ENCODE measurements at places on chromosomes 7 and 10.

DNA sequence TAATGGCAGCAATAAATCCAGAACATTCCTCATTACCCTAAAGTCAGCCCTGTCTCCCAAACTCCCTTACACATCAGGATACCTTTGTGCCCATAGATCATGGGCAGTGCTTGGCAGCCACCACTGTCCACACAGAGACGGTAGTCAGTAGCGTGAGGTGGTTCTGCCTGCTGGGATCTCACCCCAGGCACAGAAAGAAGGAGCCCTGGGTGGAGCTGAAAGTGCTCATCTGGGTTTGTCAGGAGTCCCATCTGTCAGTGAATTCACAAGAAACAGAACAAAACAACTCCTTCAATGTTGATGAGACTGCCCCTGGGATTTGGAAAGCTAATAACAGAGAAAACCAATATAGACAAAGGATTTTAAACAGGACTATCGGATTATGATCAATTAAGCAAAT, 90.2 kb upstream of the PRSS58 start:
- DNase-seq = no peak

DNA sequence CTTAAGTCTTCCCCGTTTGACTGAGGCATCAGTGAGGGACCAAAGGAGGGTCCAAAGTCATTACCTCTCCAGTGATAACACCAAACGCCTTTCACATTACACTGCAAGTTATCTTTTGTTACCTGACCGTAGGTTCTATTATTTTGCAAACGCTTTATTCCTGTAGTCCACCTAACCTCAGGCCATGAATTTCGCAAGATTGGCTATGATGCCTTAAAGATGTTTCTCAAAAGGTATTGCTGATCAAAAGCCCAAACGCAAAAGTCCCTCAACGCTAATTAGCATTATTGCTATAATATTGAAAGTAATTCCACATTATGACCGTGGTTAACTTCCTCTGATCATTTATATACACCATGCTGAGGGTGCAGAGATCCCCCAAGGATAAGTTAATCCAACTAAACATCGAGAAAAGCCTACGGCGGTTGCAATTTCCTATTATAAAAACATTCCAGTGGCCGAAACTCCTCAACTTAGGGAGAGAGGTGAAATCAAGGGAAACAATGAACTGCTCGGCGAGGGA, 649 bp downstream of the DNA2 start:
- DNase-seq = no peak

GRCh38 chr7:156947120-156947843, 2.2 kb upstream of the NOM1 start:
- DNase-seq = no peak

DNA sequence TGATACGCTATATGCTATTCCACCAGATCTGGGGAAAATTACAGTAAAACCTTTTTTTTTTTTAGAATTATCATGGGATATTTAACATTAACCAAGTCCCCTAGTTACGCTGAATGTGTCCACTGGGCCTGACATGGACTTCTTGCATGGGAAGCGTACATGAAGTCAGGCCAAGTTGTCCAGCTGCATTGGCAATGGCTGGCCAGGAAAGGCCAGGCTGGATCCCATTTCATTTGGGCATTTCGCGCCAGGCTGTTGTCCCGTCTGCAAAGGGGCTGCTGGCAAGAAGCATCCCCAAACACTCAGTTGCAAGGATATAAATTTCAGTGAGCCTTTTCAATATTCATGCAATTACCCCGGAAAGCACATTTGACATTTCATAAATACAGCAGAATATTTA, 933.3 kb downstream of the GRID1 start:
- DNase-seq = no peak

GRCh38 chr7:48347230-48347825, 176.1 kb downstream of the ABCA13 start:
- DNase-seq = no peak

GRCh38 chr7:139479620-139480019, 3.9 kb downstream of the KLRG2 start:
- DNase-seq = no peak

DNA sequence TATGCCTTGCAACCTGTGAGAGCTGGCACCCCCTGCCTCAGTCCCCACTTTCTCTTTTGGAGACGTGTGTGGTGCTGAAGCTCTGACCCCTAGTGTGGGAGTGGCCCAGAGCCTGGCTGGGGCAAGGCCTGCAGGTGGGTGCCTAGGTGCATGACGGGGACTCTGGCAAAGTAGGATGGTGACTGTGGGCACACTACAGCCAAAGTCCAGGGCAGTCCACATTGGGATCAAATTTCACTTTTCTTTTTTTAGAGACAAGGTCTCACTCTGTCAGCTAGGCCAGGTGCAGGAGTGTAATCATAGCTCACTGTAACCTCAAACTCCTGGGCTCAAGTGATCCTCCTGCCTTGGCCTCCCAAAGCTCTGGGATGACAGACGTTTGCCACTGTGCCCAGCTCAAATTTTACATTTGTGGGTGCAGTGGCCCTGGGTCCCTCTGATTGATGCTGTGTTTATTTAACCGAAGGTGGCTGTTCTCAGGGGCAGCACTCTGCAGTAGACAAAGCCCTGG, 52.3 kb downstream of the NEURL1 start:
- DNase-seq = no peak

- peak; percentile 20 for DNase-seq
Observed at GRCh38 chr7:150379441-150380379, 580 bp downstream of the ZNF775 start.

- DNase-seq = no peak
Observed at GRCh38 chr7:25583621-25584020, 355.3 kb upstream of the NPVF start.

DNA sequence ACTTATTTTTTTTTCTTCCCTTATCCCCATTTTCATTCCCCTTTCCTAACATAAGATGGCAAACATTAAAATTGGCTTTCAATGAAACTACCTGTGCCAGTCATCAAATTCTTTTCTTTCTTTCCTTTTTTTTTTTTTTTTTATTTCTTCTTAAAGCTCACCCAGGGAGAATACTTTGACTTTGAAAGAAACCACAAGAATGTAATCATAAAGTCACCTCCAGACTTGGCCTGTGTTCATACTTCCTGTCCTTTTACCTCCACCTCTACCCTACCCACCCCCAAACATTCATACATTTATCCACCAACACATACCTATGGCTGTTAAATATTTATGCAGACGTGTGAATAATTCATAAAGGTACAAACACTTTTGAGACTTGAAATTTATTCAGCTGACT, 254.6 kb downstream of the SLC25A13 start:
- DNase-seq = no peak

DNA sequence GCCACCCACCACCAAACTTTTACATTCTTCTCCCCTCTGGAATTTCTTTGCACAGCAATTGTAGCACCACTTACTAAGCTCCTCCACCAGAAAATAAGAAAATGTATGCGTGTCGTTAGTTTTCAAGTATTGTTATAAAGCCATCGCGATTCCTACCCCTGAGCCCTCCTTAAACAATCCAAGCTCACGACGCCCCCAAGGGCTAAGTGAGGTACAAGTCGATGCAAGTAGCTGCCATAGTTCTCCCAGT, 1.3 kb downstream of the FRAT2 start:
- no peak for DNase-seq

- DNase-seq = peak; percentile 75
Observed at GRCh38 chr10:68330852-68331454, 911 bp upstream of the HNRNPH3 start.

DNA sequence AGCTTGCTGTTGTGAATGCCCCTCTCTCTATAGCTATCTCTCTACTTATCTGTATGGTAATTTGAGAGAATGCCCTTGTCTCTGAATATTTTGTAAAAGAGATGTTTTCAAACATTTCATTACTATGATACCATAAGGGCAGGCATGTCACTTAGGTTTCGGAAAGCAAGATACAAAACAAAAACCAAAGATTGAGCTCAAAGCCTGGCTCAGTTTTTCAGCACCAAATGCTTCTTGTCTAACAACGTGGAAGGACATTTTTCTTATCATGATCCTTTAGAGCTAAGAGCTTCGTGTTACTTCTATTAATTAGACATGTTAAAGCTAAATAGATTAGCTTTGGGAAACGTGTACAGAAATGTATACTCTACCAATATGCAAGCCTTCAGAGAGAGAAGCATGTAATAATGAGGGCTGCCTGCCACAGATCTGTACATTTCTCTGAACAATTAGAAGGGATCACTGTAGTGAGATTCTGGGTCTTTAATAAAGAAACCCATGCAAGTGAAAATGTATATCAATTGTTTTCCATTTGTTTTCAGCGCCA, 148.9 kb downstream of the ARID5B start:
- no peak for DNase-seq

GRCh38 chr10:70031215-70031614, 21.4 kb upstream of the MACROH2A2 start:
- no peak for DNase-seq

DNA sequence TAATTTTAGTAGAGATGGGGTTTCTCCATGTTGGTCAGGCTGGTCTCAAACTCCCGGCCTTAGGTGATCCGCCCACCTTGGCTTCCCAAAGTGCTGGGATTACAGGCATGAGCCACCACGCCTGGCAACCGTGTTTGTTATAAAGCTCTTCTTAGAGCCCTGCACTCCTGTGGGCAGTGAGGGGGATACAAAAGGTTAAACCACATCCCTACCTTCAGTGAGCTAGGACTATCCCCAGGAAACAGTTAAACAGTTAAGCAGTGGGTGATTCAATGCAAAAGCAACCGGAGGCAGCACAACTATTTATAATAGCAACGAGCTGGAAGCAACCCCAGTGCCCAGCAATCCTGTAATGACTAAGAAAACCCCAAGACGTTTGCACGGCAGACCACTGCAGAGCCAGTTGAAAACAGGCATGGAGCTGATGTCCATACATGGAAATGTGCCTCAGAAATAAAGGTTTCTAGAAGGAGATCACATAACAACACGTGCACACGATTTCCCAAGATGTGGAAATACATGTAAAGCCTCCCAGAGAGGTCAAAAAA, 107.2 kb upstream of the LYZL2 start:
- DNase-seq = no peak

- DNase-seq = no peak
Observed at GRCh38 chr7:22129166-22129565, 183.5 kb upstream of the CDCA7L start.

- DNase-seq = no peak
Observed at GRCh38 chr10:49365275-49365674, 30.6 kb downstream of the DRGX start.

DNA sequence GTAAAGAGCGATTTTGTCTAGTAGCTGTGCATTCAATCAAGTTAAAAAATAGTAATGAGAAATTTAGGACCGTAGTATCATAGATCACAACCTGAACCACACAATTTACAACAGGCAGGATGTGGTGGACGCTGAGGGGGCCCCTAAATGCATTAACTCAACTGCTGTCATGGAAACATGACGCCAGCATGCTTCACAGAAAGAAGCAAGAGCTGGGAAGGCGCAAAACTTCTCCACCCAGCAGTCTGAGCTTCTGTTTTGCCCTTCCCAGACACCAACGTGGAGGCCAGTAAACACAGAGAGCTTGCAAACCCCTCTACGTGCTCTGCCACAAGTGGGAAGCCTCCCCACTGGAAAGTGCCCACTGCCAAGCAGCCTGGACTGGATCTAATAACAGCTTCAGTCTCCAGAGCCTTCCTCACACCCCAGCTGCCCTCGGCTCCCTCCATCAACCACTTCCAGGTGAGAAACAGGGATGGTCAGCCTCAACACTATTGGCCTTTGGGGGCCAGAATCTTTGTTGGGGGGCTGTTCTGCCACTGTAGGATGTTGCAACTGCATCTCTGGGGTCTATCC, 151.8 kb downstream of the SFMBT2 start:
- DNase-seq = peak; percentile 35

GRCh38 chr7:131244259-131244852, 83.3 kb upstream of the MKLN1 start:
- DNase-seq = no peak

DNA sequence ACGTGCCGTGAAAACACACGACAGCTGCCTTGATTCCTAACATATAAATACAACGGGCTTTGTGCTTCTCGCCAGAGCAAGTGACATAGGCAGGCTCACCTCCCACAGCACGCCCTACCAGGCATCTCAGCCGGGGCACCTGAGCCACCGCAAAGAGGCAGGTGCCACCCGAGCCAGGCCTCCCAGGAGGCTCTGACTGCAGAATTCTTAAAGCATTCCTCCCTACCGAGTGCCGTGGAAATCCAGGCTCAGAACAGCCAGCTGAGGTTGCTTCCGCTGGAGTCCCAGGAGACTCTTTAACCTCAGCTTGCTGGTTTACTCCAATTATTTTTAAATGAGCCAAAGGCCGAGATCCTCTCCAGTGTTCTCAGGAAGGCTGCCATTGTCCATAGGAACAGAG, 206.5 kb downstream of the USP6NL start:
- DNase-seq = no peak

GRCh38 chr10:15859509-15859905, 800 bp downstream of the MINDY3 start:
- DNase-seq = no peak

DNA sequence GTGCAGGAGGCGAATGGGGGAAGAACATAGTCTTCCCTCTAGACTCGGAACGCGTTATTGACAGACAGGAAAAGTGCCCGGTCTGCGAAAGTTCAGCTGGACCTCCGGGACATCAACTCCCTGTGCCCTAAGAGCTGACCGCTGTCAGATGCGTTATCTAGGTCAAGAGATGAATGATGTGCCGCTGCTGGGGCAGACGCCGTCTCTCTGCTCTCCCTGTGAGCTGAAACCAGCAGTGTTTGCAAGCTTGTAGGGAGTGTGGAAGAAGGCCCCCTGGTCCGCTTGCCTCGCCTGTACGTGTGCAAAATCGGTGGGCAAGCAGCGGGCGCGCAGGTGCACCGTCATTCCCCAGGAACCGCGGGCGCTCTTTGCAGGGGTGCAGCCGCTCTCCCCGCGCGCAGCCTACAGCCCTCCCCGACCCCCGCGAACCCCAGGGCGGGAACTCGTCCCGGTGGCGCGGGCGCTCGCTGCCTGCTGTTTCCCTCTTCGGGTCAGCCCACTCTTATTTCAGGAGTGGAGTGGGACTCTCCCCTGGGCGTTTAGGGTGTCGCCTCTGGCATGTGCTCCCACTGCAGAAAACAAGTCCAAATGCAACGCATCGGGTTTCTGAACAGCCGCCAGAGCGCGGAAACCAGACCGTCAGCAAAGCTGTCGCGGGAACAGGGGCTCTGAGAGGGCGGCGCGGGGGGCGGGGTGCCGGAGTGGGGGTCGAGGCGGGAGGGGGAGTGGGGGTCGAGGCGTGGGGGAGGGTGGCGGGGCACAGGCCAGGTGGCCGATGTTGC, 1.8 kb upstream of the PFKFB3 start:
- no peak for DNase-seq

DNA sequence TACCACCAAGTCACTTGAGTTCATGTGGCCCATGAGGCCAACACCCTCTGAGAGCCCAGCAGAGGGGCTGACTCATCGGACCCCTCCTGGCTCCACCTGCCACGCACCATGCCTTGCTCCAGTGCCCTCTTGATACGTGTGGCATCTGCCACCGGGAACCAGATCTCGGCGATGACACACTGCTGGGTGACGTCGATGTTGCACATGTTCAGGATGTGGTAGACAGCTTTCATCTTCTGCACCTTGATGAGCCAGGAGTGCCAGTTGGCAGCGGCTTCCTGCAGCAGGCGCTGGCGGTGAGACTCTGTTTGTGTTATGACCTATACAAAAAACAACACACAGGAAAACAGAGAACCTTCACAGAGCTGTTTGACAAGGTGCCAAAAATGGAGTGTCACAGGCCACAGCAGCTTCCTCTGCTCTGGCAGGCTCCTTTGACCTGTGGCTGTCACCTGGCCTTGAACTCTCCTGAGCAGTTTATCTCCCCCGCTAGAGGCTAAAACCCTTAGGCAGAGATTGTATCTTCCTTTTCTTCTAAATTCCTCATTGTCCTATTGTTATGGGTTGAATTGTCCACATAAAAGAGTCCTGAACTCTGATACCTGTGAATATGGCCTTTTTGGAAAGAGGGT, 45.2 kb upstream of the TMEM213 start:
- DNase-seq = no peak

Data from GF-D8 (cell line).